ENCODE measurements at places on chromosomes 5 and 9.

- DNase-seq = peak; percentile 30
Observed at GRCh38 chr5:50440651-50441492, at the start of gene EMB. Gene EMB (minus strand): TSS chr5:50441288. CDS start chr5:50441151, 137 bp downstream.

- no peak for DNase-seq
Observed at GRCh38 chr9:104374711-104375110, 129.4 kb upstream of the OR13F1 start.

- DNase-seq = no peak
Observed at GRCh38 chr5:72223371-72223770, 96.7 kb downstream of the MRPS27 start.

DNA sequence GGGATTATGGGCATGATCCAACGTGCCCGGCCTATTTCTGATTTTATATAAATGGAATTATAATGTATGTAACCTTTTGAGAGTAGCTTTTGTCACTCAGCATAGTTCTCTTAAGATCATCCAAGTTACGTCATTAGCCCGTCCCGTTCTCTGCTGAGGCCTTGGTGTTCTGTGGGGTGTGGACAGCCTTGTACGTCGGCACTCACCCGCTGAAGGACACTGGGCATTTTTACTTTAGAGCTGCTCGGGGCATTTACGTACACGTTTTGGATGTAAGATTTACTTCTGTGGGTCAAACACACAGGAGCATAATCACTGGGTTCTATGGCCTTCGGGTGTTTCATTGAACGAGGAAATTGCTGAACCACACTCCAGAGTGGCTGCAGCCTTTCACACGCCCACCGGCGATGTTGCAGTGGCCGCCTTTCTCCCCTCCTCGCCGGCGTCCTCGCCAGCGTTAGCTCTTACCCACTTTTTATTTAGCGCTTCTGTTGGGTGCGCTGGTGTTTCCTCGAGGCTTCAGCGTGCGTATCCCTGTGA is 101.8 kb downstream of the EHMT1 start:
- no peak for DNase-seq

DNA sequence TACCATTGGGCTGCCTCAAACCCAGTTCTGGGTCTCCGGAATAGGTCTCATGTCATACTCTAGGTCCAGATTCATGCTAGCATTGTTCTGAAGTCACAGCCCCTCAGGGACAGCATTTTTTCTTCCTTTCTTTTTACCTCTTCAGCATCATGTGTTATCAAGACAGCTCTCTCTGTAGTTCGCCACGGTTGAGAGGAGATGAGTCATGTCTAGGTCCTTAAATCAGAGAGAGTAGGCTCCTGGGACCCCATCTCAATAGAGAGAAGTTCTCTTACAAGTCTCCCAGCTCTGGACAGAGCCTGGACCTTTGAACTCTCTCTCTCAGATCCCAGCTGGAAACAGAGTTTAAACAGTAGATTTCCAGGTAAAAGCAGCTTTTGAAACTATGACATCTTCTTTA is 332.4 kb upstream of the CD180 start:
- DNase-seq = no peak

- DNase-seq = no peak
Observed at GRCh38 chr9:130267930-130268329, 2.4 kb downstream of the HMCN2 start.

DNA sequence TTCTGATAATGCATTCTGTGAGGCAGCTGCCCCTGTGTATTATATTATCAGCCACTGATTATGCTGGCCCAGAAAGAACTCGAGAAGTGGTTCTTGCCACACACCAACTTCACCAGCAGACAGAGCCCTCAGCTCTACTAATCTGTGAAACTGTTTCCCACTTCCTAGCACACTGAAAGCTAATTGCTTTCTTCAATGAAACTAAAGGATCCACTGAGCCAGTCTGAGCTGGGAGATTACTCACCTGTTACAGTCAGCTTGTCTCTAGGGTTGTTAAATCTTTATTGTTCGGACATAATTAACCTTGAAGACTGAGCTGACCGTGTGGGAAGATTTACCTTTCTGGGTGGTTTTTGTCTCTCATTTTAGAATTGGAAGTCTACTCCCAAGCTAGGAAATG is 263.2 kb downstream of the KCTD16 start:
- no peak for DNase-seq

DNA sequence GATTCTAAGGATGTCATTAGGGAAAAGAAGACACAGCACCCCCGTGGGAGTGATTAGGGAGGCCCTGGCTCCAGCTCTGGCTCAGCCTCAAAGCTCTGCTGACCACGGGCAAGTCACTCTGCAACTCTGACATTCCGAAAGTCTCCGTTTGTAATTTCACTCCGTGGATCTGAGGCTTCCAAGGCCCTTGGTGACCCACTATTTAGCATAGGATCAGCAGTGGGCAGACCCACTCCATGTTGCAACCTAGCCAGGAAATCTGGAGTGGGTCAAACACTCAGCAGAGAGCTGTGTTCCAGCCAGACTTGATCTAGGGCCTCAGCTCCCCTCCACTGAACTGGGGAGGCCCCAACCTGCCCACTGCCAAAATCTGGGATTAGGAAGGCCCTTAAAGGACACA is 11.8 kb downstream of the PHF19 start:
- no peak for DNase-seq

GRCh38 chr5:141485321-141486055 is 658 bp downstream of the PCDHGC4 start:
- DNase-seq = no peak

- DNase-seq = no peak
Observed at GRCh38 chr5:72459913-72460312, 47.3 kb downstream of the ZNF366 start.

- DNase-seq = no peak
Observed at GRCh38 chr9:79745752-79746336, 174.1 kb downstream of the TLE4 start.

DNA sequence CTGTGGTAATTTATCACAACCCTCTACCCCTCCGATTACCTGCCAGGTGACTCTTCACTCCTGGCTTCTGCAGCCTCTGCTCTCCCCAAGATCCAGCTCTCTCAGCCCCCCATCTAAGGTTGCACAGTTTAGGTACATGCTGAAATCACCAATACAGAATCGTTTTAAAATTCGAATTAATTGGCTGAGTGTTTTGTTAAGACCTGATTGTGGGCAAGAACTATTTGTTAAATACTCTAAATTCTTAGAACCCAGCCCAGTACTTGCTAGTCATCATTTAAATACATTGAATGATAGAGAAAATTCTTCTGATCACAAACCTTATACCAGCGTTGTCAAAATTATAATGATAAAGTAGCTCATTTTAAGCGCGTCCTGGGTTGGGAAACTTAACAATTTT is 147.5 kb upstream of the CDKN2B start:
- DNase-seq = no peak

All from NCI-H2227 treated with DMSO at 0.1 percent for 48 hours (cell line).